K562 (cell line): ENCODE measurements at places on chromosomes 6 and 20.

DNA sequence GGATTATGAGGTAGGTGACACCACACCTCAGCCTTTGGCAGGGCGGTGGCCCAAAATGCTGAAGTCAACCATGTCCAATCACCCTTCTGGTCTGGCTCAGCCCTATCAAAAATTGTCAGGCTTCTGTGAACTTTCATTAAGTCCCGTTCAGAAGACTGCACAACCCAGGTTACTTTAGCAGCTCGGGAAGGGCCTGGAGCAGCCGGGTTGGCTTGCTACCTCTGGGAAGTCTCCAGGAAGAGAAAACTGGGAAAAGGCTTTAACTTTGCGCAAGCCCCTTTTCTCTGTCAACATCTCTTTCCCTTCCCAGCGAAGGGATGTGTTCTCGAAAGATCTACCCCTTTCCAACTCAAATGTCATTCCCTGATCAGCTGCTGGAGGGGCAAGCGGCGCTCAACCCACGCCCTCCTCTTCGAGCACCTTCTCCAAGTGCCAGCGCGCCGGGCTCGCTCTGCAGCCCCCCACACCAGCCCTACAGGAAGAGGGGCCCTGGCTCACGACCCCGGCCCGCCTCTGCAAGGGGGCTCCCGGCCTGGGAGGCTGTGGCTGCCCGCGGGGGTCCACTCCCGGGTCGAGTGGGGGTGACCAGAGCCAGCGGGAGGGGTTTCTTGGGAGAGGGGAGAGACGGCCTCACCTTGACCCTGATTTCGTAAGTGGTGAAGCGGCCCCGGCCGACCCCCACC is 573 bp downstream of the SNX3 start:
- DNase-seq, result peak; percentile 80

DNA sequence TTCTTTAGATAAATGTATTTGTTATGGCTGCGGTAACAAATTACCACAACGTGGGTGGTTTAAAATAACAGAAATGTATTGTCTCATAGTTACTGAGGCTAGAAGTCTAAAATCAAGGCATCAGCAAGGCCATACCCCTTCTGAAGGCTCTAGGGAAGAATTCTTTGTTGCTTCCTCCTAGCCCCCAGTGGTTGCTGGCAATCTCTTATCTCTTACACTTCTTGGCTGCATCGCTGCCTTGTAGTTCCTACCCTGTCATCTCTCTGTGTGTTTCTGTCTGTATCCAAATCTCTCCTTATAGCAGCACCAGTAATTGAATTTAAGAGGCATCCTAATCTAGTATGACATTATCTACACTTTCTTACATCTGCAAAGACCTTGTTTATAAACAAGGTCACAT is 534.7 kb downstream of the PHF3 start:
- DNase-seq, result no peak

GRCh38 chr6:11449408-11449807 is 88.1 kb upstream of the TMEM170B start:
- no peak for DNase-seq

DNA sequence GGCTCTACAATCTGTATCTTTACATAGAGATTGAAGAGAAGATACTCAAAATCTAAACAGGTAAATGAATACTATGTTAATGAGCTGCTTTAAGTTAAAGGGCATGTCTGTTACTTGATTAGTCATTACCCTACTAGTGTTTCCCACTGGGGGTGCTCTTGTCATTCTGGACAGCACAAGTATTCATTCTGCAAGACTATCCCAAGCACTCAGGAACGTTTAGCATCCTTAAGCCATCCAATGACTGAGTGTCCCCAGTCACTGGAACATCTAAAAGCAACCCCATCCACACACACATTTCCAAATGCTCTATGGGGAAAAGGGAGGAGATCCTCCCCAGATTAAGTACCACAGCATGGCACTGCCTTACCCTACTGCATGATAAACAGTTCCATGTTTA is 25.7 kb downstream of the EZR start:
- peak; percentile 81 for DNase-seq

GRCh38 chr20:10696650-10697049 is 22.9 kb upstream of the JAG1 start:
- peak; percentile 39 for DNase-seq

DNA sequence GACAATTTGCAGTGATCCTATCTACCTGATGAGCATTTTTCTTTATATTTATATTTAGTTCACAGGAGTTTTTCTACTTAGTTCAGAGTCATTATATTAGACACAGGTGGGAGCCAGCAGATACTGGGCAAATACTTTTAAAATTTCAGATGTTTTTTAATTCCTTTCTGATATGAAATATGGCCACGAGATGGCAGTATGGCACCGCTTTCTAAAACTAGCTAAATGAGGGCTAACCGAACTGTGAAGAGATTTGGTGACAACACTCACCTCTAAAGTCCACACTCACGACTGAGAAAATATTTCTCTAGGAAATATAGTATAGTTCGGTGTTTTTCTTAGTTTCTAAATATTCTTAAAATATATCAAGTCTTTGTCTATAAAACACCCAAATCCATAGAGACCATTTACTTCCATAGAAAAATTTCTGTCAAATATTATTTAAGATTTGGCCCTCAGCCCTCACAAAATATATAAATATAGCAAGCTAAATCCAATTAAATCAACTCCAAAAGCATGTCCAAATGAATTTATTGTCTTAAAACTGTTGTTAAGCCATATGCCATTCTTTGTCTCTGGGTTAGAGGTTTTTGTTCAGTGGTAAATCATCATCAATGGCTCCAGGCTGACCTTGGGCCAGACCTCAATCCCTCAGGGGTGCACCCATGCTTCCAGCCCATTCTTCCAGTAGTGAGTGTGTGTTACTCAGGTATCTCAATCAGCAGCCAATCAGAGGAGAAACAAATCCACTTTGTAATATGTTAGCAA is 63.6 kb downstream of the HUS1B start:
- peak; percentile 60 for DNase-seq

DNA sequence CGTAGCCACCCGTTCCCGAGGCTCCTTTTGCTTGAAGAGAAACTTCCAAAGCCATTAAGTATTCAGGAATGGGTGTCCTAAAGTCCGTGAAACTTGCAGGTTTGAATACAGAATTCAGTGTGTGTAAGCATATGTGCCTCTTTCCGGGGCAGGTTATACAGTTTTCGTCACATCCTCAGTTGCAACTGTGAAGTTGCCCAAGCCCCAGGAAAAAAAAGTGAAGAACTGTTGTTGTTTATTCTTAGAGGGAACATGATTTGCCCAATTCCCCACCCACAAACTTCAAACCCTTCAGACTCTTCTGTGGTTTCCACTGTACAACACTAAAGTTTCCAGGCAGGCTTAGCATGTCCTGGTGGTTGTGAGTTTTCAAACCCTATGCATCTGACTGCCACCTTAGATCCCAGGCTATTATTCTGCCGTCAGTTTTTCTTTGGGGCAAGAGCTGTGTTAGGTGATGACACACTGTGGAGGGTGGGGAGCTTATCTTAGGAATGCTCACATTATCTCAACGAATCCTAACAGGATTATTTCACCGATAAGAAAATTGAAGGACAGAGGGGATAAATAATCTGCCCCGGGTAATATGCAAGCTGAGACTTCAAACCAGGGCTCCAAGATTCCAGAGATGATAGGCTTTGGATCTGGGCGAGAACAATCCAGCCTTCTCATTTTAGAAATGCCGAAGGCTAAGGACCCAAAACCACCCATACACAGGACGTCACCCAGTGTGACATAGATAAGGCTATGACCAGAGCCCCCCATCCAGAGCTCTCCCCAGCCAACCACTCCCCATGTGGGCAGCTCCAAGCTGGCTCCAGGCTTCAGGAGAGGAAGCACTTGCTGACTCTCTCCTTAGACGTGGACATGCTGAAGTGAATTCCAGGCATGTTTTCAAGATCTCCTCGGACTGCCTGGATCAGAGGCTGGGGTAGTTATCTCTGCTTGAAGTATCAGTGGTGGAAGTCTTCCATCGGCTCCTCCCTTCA is 81.7 kb upstream of the AFDN start:
- no peak for DNase-seq

DNA sequence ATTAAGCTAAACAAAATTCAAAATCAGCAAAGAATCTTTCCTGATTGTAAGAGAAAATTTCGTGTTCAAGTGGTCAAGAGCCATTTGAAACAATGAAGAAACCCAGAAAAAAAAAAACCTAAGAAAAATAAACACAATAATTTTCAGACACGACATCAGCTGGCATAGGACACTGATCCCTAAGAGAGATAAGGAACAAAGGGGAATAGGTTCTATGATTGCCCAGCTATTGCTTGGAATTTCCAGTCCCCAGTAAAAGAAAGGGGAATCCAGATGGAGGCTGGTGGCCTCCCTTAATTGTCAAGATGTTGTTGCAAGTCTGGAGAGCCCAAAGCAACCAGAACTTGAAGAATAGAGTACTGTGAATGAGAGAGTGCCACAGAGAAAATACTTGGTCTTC is 48.5 kb downstream of the COL12A1 start:
- DNase-seq, result no peak

GRCh38 chr20:4082406-4083097 is 67.2 kb upstream of the RNF24 start:
- peak; percentile 76 for DNase-seq

DNA sequence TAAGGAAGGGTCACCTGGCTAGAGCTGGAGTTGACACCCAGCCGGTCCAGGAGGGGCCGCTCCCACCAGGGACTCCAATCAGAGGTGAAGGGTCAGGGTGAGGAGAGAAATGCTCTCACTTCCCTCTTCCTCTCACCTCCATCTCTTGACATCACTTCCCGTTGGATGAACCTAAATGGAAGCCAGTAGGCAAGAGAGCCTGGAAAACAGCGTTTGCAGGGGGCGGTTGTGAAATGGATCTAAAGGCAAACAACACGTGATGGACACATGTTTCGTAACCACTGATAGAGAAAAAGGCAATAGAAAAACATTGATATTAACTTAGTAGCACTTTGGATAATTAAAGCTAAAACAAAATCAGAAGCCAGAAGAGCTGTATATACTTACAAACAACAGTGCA is 105.6 kb upstream of the FOXA2 start:
- no peak for DNase-seq

- DNase-seq, result no peak
These were observed 21.6 kb downstream of the MOCS3 start for GRCh38 chr20:50980071-50980681.

- DNase-seq, result peak; percentile 95
These were observed at the start of gene TJAP1 for GRCh38 chr6:43477235-43478007. TJAP1 (plus strand) TSS chr6:43477570; CDS start chr6:43499002, 21,432 bp downstream.

DNA sequence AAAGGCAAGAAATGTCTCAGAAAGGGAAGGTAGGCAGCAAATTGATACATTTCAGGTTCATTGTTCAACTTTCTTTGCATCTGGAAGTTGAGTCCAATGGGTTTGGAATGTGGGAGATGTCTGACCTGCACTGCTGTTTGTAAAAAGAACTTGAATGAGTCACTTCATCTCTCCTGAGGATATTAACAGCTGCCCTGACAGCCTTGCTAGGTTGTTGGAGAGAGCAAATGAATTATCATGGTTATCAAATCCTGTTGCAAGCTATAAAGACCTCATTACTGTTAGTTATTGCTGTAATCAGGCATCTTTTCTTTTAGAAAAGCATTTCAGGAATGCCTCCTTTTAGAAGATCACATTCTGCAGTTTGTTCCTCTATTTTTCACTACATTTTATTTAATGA is 23.0 kb upstream of the FLRT3 start:
- no peak for DNase-seq

DNA sequence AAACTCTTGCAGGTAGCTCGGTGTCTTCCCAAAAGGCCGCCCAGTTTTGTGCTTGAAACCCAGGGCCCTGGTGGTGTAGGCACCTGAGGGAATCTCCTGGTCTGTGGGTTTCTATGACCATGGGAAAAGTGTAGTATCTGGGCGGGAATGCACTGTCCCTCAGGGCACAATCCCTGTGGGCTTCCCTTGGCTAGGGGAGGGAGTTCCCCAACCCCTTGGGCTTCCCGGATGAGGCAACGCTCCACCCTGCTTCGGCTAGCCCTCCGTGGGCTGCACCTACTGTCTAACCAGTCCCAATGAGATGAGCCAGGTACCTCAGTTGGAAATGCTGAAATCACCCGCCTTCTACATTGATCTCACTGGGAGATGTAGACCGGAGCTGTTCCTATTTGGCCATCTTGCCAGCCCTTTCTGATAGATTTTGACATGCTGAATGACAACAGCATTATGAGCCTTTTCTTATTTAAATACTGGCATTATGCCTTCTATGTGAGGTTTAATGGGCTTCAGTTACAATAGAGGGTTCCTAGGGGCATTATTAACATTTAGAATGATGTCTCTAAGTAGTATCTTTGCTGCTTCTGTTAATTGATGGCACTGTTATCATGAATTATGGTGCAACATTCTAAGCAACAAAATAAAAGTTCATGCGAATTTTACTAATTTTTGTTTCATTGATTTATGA is 133.7 kb upstream of the FLRT3 start:
- DNase-seq, result no peak

DNA sequence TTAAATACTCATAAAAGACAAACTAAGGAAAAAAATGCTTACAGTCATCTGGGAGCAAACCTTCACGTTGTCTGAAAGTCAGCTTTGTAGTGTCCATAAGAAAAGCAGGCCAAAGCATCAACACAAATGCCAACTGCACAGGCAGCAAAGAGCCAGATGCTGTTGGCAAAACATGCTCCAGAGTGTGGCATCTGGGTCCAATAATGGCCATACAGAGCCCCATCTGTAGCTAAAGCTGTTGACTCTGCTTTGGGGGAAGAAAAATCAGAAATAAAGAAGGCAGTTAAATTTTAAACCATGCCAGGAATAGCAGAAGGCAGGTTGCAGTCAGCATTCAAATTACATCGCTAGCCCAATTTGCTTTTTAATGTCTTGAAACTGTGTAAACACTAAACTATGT is 776.3 kb downstream of the EYS start:
- DNase-seq, result no peak

- DNase-seq, result no peak
These were observed 292.7 kb downstream of the ESR1 start for GRCh38 chr6:152100183-152100618.

DNA sequence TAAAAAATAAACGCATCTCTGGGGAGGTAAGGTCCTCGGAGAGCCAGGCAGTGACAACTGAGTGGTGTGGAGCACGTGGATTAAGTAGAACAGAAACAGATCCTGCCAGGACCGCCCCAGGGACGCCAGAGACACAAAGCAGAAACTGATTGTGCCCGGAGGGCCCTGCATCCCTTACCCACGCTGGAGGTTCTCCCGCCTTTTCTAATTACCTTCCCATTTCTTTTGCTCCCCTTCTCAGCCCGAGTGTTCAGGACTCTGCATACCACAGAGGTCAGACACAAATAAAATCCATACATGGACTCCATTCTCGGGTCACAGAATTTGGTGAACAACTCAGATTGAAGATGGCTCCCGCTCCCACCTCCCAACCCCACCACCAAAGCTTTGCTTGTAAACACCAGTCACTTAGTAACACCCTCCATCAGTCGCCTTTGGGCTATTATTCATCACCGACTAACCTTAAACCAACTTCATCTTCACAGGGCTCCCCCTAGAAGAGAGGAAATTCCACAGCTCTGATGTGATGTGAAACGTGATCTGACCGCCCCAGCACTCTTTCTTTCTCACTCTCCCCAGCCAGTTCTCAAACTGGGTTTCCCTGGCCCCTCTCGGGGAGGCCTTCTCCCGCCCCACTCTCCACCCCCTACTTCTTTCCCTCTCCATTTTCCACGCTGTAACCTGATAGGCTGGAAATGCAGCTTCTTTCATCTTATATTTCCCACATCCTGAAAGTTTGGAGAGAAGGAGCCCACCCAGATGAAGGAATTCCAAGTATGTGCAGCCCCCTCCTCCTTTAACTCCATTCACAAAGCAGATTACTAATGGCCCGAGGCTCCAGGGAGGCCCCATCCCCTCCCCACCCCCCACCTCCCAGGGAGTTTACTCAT is 32.5 kb upstream of the PIM1 start:
- peak; percentile 48 for DNase-seq
